ENCODE measurements at places on chromosomes 16 and 17.

- peak; percentile 55 for DNase-seq
Observed at GRCh38 chr17:46942441-46943217, 19.7 kb downstream of the GOSR2 start.

DNA sequence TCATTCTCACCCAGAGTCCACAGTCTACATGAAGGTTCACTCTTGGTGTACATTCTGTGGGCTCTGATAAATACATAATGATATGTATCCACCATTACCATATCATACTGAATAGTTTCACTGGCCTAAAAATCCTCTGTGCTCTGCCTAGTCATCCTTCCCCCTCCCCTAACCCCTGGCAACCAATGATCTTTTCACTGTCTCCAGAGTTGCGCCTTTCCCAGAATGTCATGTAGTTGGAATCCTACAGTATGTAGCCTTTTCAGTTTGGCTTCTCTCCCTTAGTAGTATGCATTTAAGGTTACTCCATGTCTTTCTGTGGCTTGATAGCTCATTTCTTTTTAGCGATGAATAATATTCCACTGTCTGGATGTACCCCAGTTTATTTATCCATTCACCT lies 101.3 kb downstream of the NOG start:
- DNase-seq: no peak

DNA sequence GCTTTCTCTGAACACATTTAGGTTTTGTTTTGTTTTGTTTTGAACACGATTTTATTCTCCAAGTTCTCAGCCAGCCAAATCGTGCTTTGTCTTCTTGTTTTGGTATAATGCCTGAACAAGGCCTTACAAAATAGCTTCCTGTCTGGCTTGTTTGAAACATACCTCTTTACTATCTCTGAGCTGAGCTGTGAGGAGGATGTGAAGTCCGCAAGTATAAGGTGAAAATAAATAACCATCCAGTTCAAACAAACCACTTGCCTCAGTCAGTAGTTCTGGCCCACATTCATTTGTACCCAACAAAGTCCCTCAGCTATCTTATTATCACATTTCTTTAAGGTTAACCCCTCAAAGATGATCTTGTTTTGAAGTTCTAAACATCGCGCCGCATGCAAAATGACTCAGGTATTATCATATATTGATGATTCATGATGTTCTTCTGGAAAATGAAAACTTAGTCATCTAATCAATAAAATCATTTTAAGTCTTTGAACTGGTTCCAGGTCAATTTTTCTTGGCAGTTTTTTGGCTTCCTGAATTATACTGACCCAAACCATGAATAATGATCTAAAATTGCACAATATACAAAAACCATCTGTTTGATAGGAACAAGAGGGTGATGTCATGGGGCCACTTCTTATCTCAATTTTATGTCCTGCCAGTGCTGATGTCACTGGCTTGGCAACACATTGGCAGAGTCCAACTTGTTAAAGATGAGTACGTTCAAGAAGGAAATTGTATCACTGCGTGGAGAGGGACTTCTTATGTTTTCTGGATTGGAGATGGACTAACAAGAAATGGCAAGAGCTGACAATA lies 694.3 kb downstream of the KCNJ2 start:
- DNase-seq: no peak

DNA sequence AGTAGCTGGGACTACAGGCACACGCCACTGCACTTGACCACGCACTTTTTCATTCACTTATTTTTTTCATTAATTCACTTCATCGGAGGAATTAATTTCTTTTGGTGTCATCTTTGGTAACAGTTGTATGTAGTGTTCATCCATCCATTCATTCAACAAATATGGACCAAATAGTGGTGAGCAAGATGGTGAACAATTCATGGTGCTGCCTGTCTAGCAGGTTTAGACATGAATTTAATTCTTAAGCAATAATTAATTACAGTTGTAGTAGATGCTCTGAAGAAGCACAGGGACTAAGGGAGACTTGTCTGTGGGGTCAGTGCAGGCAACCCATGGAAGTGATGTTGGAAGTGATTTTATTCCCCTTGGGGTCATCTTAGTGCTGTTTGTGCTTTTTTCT lies 22.4 kb downstream of the GDE1 start:
- no peak for DNase-seq

DNA sequence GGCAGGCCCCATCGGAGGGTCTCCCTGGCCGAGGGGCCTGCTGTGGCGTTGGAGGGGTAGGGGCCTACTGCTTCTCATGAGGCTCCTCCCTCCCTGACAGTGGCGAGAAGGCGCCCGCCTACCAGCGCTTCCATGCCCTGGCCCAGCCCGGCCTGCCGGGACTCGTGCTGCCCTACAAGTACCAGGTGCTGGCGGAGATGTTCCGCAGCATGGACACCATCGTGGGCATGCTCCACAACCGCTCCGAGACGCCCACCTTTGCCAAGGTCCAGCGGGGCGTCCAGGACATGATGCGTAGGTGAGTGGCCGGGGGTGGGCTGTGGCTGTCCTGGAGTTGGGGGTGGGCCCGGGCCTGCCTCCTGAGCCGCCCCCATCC lies 1.7 kb downstream of the CDT1 start:
- DNase-seq: no peak

GRCh38 chr16:31395647-31396046 lies 2.5 kb downstream of the ITGAD start:
- DNase-seq: no peak

- DNase-seq: no peak
Observed at GRCh38 chr16:50499254-50499653, 48.9 kb upstream of the NKD1 start.

- DNase-seq: no peak
Observed at GRCh38 chr17:73943416-73944110, 259.9 kb upstream of the RPL38 start.
